ENCODE measurements at places on chromosomes 5 and 9.

DNA sequence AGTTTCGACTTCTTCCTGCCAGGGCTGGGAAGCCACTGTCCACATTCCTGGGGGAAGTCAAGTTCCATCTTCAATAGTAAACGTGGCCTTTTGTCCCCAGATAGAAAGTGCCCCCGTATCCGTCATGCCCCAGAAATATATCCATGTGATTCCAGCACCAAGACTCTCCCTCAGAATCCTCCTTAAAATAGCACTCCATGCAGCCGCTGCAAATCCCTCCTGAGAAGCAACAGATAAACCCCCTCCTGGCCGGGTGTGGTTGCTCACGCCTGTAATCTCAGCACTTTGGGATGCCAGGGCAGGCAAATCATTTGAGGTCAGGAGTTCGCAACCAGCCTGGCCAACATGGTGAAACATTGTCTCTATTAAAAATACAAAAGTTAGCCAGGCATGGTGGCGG is 126.1 kb downstream of the OLFM1 start:
- no peak for DNase-seq

DNA sequence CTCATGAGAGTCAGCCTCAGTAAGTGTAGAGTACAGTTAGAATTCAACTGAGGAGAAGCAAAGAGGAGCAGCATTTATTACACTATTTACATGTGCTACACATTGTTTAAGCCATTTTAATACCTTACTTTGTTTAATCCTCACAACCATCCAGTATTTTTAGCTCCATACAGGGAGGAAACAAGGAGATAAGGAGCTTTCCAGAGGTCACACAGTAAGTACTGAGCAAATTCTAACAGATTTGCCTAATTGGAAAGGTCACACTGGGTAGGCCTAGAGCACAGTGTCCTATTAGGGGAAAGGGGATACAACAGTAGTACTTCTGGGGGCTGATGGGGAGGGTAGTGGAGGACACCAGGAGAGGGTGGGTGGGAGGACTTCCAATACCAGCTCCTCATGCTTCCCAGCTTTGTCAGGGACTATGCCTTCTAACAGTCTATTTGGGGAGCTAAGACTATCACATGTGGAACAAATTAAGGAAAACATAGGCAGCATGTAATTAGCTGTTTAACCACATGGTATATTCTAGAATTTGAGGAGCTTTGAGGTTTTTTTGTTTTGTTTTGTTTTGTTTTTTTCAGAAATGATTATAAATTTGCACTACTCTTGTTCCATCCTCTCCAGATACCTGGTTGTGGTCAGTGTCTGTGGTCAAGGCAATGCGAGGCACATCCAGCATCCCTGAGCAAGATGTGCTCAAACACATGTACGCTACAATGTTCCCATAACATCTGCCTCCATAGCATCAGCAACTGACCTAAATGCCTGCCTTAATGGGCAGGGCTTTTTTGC is 96.0 kb upstream of the SLC12A2 start:
- no peak for DNase-seq

DNA sequence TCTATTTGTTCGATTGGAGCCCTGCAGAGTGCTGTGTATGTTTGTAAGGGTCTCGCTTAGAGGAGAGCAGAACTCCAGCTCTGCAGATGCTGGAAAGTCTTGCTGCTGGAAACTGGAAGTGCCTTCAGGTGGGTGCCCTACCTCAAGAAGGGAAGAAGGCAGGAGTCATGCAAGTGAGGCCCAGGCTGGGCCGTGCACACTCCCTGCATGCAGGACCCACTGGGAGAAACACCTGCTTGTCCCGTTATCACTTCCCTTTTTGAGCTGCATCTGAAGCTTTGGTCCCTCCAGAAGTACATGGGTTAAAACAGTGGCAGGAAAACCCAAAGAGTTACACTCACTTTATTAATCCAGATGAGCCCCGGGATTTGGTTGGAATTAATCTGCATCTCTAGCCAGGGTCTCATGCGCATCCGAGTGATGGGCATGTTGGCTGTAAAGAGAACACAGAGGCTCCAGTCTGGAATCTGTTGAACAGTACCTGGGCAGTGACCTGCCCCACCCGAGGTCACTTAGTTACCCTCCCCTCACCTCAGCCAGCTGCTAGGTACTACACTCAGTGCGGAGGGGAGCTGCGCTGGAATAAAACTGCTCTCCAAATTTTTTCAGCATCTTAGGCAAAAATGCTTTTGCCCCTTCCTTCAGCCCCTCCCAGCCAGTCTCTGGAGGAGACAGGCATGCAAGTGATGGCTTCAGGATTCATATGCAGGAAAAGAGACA is 1.4 kb downstream of the IRF1 start:
- DNase-seq, result no peak

- DNase-seq, result peak; percentile 31
Observed at GRCh38 chr9:133742849-133743444, 4.8 kb upstream of the SARDH start.

DNA sequence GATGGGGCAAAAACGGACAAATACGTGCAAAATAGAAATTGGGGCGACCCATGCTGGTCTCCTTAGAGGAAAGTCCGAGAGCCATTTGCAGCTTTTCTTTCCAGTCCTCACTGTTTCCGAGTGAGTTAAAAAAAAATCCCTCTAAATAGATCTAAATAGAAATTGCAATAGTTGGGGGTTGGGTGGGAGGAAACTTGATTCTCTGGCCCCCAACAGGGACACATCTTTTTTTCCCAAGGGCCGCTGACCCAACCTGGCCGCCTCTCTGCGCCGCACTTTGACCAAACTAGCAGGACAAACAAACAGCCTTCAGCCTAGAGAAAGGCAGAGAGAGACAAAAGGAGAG is 2.8 kb upstream of the NKX2-5 start:
- DNase-seq, result no peak

DNA sequence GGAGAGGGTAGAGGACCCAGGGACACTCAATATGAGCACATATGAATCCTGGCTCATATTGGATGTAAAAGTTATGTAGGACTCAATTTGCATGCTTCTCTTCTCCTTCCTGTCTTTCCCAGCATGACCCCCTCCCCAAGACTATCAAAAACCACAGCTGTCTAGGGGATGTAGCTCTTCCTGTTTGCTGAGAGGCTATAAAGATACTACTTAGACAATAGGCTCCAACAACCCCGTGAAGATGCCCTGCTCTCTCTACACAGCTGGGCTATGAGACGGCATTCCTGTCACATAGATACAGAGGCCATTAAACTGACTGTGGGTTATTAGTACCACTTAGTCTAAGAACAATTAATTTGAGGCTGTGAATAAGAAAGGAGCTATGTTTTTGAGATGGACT is 56.5 kb upstream of the PCSK1 start:
- DNase-seq, result no peak

GRCh38 chr5:179608131-179608581 is 15.3 kb downstream of the HNRNPH1 start:
- no peak for DNase-seq

- no peak for DNase-seq
Observed at GRCh38 chr5:53191548-53192165, 82.1 kb upstream of the MOCS2 start.

DNA sequence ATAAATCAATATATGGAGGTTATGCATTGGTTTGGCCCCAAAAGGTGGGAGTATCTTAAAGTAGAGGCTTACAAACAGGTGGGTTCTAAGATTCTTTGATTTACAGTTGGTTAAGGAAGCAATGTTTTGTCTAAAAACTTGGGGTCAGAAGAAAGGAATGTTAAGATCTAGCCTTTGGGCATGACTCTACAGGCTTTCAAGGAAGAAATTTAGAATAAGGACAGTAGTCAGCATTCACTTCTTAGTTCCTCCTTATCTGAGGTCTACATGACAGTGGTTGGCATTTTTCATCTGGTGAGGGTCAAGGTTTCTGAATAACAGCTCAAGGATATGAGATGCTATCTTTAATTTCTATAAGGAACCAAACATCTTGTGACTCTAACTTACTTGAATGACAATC is 122.8 kb downstream of the CAMK4 start:
- DNase-seq, result no peak

GRCh38 chr9:16551692-16552091 is 318.8 kb downstream of the BNC2 start:
- DNase-seq, result no peak

- peak; percentile 21 for DNase-seq
Observed at GRCh38 chr9:94952565-94953373, 226.3 kb downstream of the AOPEP start.

DNA sequence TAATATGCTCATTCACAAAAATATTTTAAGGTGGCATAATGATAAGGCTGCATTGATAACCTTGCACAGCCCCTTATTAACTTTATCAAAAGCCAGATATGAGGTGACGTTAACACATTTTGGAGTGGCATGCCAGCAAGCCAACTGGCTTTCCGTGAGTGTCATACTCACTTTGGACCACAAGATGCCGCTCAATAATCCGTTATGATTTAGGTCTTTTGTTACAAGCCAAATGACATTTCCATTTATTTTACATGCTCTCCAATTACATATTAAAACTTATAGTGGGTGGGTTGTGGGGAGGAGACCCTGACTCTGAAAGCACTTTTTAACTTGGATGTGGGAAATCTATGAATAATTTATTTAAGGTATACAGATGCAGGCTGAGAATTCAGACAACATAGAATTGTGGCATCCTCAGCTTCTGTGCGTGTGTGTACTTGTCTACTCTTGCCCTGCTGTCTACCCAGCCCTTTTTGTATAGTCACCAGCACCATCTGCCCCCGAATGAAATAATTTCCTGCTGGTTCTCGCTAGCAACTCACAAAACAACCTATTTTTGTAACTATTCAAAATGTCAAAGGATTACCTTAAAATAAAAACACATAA is 305.1 kb downstream of the PSAT1 start:
- peak; percentile 4 for DNase-seq

DNA sequence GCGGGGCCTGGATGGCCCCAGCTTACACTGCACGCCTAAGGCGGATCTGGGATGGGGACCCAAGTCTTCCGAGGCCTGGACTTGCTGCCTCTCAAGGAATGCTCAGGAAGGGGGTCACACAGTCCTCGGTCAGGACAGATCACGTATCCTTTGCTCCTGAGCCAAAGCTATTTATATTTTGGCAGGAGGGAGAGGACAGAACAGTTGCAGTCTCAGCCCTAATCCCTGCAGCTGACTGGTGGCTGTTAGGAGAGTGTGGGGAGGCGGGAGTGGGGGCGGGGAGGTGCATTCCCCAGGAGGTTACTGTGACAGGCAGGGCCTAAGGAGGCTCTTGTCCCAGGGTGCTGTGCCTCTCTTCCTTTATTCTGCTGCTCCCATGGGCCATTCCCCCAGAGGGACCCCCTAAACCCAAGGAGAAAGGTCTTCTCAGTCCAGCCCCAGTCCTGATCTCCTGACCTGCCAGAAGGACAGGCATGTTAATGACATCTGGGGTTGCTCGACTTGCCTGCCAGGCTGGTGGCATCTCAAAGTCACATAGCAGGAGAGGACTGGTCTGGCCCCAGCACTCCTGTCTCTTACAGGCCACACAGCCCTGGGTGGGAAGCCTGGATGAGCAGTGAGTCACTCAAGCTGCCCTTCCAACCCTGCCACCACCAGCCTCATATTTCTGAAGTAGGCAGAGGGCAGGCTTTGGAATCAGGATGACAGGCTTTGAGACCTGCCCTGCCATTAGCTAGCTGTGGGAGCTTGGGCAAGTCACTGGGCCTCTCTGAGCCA is 51.9 kb downstream of the COL27A1 start:
- DNase-seq, result no peak

DNA sequence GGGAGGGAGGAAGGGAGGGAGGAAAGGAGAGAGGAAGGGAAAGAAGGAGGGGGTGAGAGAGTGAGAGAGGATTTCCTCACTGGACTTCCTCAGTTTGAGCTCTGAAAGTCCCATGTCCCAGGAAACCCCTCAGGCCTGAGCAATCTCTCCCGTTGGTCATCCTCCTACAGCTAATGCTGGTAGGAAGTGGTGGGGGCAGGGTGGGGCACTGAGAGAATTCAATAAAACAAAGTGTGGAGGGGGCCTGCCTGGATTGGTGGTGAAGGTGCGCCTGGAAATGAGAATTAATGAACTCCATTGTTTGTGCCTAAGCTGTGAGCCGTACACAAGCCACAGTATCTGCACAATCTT is 195.0 kb downstream of the RGS3 start:
- no peak for DNase-seq

- DNase-seq, result no peak
Observed at GRCh38 chr9:77011973-77012821, 7.3 kb upstream of the FOXB2 start.

GRCh38 chr9:21684831-21685362 is 117.5 kb upstream of the MTAP start:
- DNase-seq, result no peak

DNA sequence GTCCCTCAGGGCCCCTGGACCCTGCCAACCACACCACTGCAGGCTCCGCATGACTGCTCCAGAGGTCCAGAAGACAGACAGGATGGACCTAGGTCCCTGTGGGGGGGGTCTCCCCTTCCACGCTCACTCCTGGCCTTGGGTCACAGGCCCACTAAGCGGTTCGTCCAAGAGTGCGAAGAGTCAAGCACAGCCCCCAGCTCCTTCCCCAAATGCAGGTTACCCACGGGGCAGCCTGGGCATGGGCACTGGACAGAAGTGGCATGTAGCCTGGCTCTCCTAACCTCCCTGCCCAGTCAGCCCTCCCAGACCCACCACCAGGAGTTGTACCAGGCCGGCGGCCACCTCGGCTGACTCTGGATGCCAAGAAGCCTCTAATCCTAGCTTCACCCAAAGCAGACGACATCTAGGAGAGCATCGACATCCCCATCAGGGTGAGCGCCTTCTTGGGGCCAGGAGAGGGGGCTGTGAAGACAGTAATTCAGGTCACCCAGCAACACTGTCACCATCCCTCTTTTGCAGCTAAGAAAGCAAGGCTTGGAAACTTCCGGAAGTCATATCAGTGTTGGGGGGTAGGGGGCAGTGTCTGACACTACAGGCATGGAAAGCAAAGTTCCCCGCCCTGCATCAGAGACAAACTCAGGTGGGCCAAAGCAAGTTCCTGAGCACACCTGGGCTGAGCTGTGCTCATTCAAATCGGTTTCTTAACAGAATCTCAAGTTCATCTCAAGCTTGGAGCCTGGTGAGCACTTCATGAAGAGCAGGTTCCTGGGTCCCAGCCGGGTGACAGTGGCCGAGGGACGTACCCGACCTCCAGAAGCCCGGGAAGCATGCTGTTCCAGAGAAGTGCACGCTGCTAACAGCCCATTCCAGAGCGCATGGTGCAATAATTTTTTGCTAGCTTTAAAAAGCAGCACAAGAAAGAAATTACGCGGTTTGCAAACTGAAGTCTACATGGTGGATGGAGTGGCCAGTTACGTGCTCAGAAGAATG is 68.7 kb downstream of the SEMA4D start:
- DNase-seq, result peak; percentile 59

- DNase-seq, result no peak
Observed at GRCh38 chr5:64451551-64451950, 54.3 kb upstream of the RGS7BP start.
